ENCODE measurements at places on chromosomes 2 and 18. TPM values are rescaled to one million over a fixed set of nuclear protein-coding genes. Genes with fewer than 3 reads are reported as not detected.

MPP4 gene
- 0.21 TPM for total RNA-seq

- ATAC-seq: no peak
Measured at GRCh38 chr2:157043786-157044185, 213.7 kb upstream of the GALNT5 start.

- no peak for ATAC-seq
Measured at GRCh38 chr2:64635976-64636911, 17.5 kb downstream of the SERTAD2 start.

RESP18 gene
- not detected for total RNA-seq

DNA sequence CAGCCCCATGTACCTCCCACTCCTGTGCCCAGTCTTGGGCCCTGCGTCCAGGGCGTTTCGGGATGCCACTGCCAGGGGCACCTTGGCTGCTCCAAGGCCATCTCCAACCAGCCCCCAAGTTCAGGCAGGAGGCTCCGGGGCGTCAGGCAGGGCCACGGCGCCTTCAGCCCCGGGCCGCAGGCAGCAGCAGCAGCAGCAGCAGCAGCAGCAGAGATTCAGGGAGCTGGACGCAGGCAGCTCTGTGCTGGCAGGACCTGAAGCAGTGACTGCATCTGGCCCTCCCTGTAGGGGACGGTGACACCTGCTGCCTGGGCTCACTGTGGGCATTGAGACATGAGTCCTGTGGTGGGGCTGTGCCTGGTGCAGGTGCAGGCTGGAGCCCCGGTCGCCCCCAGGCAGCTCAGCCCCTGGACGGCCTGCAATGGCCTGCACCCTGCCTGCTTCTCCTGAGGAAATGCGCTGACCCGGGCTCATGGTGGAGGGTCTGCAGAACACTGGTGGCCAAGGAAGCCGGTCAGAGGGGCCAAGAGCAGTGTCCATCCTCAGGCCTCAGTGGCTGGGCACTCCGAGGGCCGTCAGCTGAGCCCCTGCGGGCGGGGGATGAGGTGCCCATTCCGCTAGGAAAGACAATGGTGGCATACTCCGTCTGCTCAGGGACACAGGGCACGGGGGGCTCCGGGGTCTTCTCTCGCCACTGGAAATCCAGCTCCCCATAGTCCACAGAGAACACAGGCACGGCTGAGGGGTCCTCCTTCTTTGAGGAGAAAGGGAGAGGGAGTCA, 8.0 kb downstream of the PDCD1 start:
- peak; percentile 13 for ATAC-seq

DNA sequence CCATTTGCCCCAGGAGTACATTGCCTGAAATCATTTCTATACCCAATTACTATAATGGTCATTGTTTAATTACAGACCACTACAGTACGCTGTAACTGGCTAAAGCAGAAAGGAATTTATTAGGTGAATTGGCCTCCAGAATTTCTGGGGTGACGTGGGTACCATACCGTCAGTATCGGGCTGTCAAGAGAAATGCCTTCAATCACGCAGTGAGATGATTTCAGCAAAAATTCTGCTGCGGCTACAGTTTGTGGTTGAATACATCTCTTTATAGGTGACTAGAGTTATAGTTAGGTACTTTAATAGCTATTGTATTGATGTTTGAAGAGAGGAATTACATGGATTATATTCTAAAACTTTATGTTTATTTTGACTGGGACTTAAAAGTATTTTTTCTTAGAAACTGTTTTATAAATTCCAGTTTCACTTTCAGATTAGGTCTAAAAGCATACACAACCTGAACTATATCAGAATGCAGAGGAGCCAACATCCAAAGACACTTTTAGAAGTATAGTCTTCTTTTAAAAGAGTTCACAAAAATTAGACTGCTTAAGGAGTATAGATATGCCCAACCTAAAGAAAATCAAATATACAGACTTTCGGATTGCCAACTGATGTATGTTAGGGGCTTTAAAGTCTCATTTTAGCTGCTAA, 128.4 kb downstream of the TTC27 start:
- no peak for ATAC-seq

- no peak for ATAC-seq
Measured at GRCh38 chr2:121140734-121141133, 144.3 kb downstream of the TFCP2L1 start.

- ATAC-seq: no peak
Measured at GRCh38 chr18:74351354-74351753, 35.7 kb downstream of the C18orf63 start.

GRCh38 chr2:134233728-134234136, 20.1 kb upstream of the MGAT5 start:
- ATAC-seq: no peak

- ATAC-seq: peak; percentile 20
Measured at GRCh38 chr2:42979870-42980763, 187.7 kb upstream of the HAAO start.

- no peak for ATAC-seq
Measured at GRCh38 chr2:202299712-202300111, 34.1 kb downstream of the NOP58 start.

DNA sequence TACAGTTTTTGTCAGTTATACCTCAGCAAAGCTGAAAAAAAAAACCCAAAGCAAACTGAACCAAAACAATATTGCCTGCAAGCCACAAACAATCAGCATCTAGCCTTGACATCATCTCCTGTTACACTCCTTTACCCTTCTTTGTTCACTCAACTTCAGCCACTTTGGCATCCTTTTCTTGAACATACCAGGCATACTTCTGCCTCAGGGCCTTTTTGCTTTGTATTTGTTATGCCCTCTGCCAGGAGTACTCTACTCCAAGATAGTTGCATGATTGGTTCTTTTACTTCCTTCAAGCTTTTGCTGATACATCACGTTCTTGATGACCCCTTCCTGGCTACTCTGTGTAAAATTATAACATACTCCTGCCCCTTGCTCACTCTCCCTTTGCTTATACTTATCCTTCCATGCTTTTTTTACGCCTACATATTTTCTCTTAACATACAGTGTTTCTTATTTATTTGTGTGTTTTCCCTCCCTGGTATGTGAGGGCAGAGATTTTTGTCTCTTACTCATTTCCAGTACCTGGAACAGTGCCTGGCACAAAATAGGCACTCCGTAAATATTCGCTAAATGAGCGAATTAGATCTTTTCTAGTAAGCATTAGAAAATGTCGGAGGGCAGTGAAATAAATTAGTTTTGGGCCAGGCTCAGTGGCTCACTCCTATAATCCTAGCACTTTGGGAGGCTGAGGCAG, 12.7 kb downstream of the ABI2 start:
- peak; percentile 85 for ATAC-seq

- ATAC-seq: no peak
Measured at GRCh38 chr2:133506996-133507395, 61.3 kb downstream of the NCKAP5 start.

DNA sequence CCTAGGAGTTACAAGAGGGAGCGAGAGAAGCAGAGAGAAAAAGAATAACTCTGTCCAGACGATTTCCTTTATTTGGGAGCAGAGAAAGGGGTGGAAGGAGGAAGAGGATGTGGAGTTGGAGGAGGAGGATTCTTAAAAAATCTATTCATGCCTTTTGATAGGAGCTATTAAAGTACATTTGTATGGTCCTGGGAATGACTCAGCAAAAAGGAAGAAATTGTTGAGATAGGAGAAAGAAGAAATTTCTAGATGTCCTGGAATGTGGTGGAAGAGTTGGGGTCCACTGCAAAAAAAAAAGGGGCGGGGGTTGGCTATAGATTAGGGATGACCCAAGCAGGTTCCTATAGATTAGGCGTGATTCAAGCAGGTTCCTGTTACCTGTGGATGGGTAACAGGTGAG, 32.4 kb upstream of the RPRM start:
- no peak for ATAC-seq
